ENCODE measurements at places on chromosomes 2 and 18.
A peak's percentile ranks its signal among the peaks of the same experiment; 100 is the strongest.

DNA sequence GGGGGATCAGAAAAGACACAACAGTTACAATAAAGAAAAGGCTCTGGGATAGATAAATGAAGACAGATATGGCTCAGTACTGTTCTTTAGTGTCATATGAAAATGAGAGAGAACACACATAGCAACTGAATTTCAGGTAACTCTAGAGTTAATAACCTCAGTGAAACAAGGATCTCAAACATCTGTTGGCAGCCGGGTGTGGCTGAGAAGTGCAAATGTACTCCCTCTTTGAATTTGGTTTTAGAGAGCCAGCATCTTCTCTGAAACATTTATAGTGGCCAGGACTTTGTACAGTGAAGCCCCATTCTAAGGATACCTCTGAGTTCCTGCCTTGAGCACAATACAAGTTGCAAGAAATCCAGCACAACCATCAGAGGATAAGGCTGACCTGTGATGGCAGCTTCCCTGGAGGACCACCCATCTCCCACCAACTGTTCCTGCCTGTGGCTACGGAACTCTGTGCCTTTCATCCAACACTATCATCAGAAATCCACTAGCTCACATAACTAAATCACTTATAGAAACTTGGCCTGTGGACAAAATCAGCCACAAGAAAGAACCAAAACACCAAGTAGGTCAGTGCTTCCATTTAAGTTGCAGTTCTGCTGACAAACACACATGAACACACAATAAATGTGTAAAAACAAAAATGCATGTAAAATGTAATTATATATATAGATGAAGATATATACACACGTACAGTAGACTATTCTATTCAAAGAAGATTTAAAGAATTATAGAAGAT is 37.3 kb upstream of the PEX13 start:
- DNase-seq: no peak

DNA sequence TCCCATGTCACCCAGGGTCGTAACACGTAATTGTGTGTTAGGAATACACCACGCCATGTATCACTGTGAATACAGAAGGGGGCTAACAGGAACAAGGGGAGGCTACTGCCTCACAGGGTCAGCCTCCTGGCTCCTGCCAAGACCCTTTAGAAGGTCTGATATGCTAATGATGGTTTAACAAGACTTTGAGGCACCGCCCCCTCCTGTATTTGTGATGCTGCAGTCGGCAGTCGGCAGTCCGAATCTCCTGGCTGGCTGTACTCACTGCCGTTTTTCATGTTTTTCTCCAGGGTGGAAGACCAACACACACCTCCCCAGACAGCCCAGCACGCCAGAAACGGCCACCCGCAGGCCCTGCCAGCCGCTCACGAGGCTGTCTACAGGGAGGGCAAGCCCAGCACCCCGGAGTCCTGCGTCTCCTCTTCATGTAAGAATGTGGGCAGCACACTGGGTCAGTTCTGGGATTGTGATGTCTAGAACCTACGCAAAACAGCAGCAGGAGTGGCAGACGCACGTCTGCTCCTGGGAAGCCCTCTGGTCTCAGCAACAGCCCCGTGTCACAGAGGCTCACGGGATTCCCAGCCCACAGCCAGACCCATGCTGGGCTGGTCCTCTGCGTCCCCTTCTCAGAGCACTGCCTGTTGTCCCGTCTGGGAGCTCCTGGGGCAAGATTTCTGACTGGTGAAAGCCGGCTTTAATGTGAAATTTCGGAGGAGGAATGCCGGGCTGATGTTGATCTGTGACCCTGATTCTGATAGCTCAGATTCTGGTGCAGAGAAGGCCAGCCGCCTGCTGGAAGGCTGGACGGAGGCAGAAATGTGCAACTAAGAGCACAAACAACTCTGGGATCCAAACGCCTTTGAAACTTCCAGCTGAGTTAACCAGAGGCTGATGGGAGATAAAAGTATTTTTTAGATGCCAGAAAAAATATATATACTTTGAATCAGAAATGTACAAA is 39.7 kb upstream of the B3GNT7 start:
- DNase-seq: no peak

- DNase-seq: no peak
These were observed 310.6 kb upstream of the PIK3C3 start for GRCh38 chr18:41644466-41644865.

- DNase-seq: no peak
These were observed 71.8 kb downstream of the GDF7 start for GRCh38 chr2:20738772-20739171.

DNA sequence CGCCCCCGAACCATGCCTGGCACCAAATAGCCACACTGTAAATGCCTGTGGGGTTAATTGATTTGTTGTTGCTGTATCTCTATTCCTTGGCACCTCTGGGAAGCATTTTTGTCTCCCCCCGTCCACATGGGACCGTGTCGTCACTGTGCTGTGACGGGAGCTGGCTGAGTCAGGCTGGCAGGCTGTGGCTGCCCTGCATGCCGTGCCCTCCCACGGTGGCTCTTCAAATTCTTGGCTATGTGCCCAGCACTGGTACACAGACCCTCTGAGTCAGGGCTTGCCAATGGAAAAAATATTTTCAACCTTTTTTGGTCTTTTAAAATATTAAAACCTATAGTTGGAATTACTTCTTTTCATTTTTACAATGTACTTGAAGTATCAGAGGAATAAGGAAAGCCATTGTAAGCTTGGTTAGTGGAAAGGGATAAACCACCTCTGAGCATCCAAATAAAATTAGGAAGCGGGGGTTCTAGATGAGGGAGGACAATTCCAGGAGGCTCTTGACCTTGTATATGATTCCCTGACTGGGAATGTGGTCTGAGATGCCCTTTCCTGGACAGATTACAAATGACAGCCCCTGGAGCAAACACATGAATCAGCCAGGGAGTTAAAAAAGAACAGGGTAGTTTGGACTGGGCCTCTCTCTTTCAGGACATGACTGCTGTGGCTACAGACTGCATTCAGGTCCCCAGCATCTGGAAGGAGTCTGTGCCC is 59.4 kb downstream of the DGKD start:
- DNase-seq: peak; percentile 92

GRCh38 chr2:207725873-207726578 is 14.6 kb downstream of the CCNYL1 start:
- DNase-seq: no peak

- DNase-seq: no peak
These were observed 47.5 kb downstream of the INHBB start for GRCh38 chr2:120393456-120393855.

GRCh38 chr18:49994410-49994809 is 181.1 kb upstream of the ACAA2 start:
- DNase-seq: no peak

GRCh38 chr2:226705965-226706364 is 93.7 kb downstream of the IRS1 start:
- no peak for DNase-seq

DNA sequence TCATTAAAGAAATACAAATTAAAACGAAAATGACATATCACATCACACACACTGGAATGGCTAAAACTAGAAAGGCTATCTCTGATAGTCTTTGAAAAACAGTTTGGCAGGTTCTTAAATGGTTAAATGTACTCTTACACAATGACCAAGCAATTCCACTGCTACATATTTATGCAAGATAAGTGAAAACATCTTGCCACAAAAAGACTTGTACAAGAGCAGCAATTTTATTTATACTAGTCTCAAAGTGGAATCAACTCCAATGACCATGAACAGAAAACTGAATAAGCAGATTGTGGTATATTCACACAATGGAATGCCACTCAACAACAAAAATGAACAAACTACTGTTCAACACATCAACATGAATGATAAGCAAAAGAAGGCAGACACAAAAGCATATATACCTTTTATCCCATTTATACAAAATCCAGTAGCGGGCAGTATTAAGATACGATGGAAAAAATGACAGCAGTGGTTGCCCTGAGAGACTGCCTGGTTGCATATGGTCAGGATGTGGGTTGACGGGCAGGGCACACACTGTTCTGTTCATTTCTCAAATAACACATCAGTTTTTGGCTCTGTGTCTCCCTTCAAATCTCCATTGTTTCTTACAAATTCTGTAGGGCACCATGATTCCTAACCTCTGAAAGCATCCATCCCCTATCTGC is 25.4 kb downstream of the SP100 start:
- no peak for DNase-seq

- DNase-seq: no peak
These were observed 1.2 kb upstream of the SLC1A4 start for GRCh38 chr2:64987956-64988419.

- DNase-seq: no peak
These were observed 227.1 kb downstream of the HAUS1 start for GRCh38 chr18:46331316-46331715.

DNA sequence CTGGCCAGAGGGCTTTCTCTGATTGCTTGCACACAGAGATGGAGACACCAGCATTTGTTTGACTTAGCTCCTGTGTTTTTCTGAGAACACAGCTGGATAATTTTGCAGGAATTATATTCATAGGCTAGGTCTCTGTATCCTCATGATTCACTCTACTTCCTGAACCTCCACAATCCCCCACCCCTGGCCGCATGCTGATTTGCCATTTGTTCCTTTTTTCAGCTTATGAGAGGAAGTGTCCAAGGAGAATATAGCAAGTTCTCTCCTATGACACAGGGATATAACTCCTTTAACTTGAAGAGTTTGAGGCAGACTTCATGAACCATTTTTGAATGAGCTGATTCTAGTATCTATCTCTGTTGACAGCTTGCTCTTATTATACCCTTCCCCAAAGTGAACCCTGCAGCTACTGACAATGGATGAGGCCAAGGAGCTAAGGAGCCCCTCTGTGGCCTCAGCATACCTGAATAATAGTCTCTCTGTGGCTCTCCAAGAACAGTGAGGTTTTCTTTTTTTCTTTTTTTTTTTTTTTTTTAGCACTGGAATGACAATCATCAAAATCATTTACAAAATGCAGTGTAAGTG is 15.4 kb downstream of the CAVIN2 start:
- DNase-seq: no peak

- no peak for DNase-seq
These were observed 364.0 kb downstream of the METTL4 start for GRCh38 chr18:2207294-2207693.

GRCh38 chr2:120576509-120577474 is 158.9 kb upstream of the GLI2 start:
- DNase-seq: no peak

DNA sequence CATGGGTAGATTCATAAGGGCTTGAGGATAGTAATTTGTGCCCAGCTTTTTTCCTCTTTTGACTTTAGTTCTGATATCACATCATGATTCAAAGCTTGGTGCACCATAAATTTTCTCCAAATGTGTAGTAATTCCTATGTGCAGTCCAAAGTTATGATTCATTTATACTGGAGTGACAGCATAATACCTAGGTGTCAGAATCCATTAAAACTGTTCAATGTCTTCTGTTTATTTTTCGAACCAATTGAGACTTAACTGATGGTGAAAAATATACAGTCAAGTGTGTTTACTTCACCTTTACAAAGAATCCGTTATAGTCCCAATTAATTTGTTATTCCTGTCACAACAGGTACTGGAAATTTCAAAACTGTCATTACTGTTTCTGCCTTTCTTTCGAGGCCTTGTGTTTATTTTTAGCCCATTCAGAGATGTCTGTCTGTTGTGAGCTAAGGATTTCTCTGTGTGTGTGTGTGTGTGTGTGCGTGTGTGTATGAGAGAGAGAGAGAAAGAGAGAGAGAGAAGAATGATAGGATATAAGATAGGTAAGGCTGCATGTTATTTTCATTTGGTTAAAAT is 389.7 kb upstream of the ATP5MC3 start:
- no peak for DNase-seq

- no peak for DNase-seq
These were observed 42.9 kb upstream of the RFX8 start for GRCh38 chr2:101517758-101518271.

- DNase-seq: peak; percentile 77
These were observed 364.8 kb upstream of the GALNT5 start for GRCh38 chr2:156892467-156893281.

- DNase-seq: no peak
These were observed 2.8 kb downstream of the DYM start for GRCh38 chr18:49457616-49458015.

GRCh38 chr18:14781671-14782070 is 33.7 kb downstream of the ANKRD30B start:
- DNase-seq: no peak

GRCh38 chr18:3727274-3727673 is 277.3 kb downstream of the TGIF1 start:
- DNase-seq: no peak

DNA sequence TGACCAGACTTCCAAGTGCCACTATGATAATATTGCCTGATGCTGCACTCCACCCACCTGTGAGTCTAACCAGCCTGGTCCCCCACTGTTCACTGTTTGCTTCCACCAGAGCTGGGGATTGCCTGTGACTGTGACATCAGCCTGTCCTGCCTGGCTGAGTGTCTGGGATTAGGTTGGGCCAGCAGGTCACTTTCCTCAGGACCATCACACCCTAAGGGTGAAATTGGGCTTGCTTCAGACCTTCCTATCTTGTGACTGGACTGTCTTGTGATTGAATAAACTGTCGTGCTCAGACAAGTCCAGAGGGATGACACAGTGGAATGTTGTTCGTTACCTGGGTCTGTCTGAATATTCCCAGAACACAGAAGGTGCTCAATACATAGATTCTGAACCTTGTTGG is 87.4 kb upstream of the HK2 start:
- DNase-seq: no peak

GRCh38 chr2:98478088-98478551 is 33.5 kb downstream of the INPP4A start:
- DNase-seq: no peak

GRCh38 chr2:104965900-104966299 is 72.0 kb upstream of the MRPS9 start:
- no peak for DNase-seq

GRCh38 chr2:158489366-158490112 is 32.8 kb downstream of the PKP4 start:
- no peak for DNase-seq

DNA sequence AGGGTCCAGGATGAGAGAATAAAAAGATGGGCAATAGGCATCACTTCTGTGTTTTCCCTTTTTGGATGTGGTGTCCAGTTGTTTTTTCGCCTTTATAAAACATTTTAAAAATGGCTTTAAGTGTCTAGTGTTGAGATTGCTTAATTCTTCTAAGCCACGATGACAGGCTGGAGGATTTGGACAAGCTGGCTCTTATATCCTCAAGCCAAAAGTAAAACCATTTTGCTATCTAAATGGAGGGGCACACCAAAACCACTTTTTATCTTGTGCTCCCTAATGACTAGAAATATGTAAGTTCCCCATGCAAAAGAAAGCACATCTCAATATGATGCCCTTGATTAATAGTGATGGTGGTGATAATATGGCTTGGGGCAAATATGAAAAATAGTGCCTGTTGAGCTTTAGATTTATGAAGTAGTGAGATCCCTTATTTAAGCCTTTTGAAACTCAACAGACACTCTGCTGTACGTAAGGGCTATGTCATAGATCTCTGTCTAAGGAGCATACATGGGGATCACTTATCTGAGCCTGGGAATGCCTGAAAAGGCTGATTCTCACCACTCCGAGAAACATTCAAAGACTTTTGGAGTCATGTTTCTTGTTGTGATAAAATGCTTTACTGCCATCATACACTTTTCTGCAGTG is 185.5 kb downstream of the KCNS3 start:
- no peak for DNase-seq

DNA sequence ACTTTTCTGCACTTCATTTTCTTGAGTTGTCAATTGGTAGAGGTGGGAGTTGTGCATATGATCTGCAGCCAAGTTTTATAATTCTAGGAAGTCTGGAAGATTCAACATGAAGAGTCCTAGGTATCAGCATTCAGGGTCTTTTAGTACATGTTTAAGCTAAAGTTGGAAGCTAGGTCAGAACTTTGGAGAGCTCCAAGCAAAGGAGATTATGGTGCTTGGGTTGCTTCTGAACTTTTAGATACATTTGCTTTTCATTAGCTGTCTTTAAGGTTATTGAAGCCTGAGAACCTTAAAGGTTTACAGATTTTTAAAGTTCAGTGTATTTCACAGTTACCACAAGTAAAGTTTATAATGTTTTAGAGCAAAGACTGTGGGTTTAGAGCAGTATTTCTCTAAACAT is 85.5 kb downstream of the EPC2 start:
- DNase-seq: no peak

Measured in NCI-H446 (cell line).